Stimulated activated naive CD4-positive, alpha-beta T cell (primary cell): ENCODE measurements at places on chromosomes 1 and 21.
A peak's percentile ranks its signal among the peaks of the same experiment; 100 is the strongest.

- DNase-seq = no peak
These were observed 40.1 kb downstream of the CAMK2N1 start for GRCh38 chr1:20445956-20446355.

- DNase-seq = no peak
These were observed 161.3 kb upstream of the POU3F1 start for GRCh38 chr1:38207906-38208305.

DNA sequence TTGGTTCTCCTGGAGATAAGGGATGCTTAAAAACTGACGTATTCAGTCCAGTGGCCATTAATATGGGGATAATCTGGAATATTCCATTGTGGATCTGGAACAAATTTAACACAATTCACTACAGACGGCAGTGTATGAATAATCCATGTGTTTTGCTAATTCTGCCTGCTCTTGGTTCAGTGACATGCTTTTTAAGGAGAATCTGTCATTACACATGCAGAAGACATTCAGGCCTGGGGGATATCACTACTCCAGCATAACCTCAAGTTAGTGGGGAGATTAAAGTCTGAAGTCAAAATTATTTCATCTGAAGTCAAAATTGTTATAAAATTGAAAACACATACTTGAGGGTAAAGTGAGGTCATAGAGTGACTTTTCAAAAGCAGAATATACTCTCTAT, 789.3 kb downstream of the USP25 start:
- no peak for DNase-seq

GRCh38 chr1:35762141-35762540, 7.6 kb downstream of the CLSPN start:
- DNase-seq = no peak

GRCh38 chr1:119079881-119080280, 60.6 kb downstream of the WARS2 start:
- DNase-seq = no peak

DNA sequence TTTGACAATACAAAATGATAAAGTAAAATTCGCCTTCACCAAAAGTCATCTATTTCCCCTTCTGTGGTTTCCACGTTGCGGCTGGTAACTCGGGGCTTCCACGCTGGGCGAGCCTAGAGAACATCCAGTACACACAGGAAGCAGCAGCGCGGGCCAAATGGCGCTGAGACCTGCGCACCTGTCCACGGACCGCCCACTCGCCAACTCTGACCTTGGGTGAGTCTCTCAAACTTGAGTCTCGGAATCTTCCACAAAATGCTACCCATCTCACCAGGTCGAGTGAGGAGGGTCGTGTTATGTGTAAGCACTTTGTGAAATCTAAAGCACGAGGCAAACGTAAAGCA, 820 bp upstream of the TTF2 start:
- peak; percentile 51 for DNase-seq

- DNase-seq = no peak
These were observed 47.0 kb downstream of the MRPL39 start for GRCh38 chr21:25560271-25560685.

- no peak for DNase-seq
These were observed 2.9 kb downstream of the RRP1B start for GRCh38 chr21:43662286-43662685.

DNA sequence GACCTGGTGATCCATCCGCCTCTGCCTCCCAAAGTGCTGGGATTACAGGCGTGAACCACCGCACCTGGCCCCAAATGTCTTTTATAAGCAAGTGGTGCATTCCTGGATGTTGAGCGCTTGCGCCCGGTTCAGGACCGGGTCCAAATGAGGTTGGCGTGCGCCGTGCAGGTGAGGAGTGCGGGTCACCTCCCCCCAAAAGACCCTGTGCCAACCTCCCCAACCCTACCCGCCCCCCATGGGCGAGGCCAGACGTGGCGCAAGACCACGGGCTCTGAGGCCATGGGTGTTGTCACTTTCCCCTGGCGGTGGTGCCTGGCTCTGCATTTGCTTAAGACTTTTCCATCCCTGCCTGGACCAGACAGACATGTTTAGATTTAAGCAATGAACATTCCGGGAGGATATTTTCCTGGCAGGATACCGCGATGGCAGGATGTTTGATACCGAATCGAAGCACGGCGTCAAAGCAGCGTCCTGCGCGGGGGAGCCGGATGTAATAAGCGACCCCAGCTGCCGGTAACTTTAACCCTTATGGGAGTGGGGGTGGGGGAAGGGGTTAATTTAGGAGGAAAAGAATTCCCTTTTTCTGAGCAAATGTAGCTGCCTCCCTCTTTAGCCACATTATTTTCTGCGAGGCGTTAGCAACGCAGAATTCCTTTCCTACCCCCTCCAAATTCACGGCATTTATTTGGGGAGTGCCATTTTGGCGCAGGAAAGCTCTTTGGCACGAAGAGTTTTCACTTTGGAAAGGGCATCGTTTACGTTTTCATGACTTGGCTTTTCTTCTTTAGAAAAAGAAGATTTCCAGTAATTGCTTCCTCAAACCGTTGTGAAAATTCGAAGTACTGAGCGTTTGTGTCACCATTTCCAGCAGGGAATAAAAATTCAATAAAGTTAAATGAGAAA, 27.8 kb upstream of the RNF187 start:
- DNase-seq = no peak

DNA sequence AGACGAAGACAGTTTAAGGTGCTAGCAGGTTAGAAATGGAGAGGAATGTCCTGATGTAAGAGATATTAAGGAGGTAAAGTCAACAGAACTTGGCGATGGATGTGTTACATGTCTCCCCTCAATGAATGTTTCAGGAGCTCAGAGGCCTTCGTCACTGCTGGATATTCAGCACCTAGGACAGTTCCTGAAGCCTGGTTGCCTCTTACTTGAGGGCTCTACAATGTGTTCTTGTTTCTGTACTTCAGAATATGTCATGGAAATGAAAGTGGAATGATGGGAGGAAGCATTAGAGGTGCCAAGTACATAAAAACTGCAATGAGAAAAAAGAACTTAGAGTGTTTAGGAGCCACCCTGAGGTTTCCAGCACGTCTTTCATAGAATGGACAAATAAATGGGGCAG, 17.7 kb downstream of the TNR start:
- no peak for DNase-seq

- no peak for DNase-seq
These were observed 46.2 kb upstream of the BTG3 start for GRCh38 chr21:17658931-17659330.

DNA sequence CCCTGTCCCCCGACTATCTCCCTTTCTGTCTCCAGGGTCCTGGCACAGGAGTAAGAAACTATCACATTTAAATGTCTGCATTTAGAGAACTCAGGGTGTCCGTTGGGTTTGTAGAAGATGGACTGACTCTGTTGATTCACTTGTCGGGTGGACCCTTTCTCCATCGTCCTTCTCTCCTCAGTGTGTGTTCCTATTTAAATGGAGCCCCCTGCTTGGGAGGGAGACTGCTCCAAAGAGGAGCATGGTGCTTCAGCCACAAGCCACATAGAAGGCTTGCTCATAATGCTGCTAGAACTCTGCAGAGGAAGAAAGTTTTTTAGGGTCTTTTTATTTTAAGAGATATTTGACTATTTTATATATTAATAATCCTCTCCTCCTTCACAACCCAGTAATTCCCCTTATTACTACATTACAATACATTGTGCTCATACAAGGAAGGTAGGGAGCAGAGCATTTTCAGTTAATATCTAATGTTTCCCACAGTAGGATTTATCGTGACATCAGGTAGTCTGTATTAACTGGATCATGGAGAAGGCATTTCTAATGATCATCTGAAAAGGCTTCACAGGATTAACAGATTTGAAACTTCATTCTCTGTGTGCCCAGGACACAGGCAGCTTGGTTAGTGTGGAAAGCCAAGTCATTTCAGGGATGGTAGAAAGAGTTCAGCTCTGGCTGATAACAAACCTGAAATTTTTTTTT, 13.8 kb downstream of the FGGY start:
- no peak for DNase-seq

DNA sequence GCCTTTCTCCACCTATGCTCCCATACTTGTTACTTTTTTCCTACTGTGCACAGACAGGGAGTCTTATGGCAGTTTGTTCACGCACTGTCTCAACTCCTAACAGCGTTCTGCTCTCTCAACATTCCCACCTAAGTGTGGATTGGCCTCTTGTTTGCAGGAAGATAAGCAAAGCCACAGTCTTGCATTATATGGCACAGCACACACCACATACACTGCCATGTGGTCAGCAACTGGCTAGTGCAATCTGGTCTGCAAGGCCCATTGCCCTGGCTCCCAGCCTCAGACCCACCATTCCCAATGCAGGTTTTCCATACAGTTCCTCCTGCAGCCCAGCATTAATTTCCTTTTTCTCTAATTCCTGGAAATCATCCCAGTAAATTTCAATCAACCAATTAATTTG, 38.3 kb upstream of the LAMC2 start:
- DNase-seq = no peak
